ENCODE measurements at places on chromosomes 3 and 15.

GRCh38 chr15:77695961-77696582, 63.4 kb upstream of the LINGO1 start:
- DNase-seq = no peak

GRCh38 chr15:74839526-74840395, 3.2 kb downstream of the ULK3 start:
- DNase-seq = no peak

DNA sequence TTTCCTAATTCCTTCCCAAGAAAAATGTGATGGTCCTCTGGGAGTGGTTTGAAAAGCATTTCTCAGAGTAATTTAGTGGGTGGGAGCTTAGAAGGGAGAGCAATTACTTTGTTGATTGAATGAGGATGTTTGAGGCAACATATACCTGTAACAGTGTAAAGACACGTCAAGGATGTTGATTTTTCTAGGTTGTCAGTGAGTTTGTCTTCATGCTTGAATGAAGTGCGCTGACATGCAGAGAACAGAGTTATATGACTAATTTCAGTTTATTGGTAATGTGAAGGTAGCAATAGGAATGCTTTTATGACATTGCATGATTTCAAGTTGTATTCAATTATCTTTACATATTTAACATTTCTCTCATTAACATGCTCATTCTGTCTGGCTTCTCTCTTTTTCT, 286.9 kb downstream of the NFKBIZ start:
- DNase-seq = no peak

DNA sequence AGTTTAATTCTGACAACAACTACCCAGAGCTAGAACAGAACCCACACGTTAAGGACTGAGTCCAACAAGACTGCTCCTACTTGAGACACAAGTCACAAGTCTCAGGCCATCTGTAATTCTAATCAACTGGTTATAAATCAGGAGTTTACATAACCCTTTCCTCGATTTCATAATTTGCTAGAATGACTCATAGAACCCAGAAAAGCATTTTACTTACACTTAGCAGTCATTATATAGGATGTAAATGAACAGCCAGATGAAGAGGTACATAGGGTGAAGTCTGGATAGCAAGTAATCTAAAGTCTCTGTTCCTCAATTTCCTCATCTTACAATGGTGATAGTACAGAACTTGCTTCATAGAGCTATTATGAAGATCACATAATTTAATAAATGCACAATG, 1018.2 kb downstream of the DIPK2A start:
- DNase-seq = peak; percentile 4

DNA sequence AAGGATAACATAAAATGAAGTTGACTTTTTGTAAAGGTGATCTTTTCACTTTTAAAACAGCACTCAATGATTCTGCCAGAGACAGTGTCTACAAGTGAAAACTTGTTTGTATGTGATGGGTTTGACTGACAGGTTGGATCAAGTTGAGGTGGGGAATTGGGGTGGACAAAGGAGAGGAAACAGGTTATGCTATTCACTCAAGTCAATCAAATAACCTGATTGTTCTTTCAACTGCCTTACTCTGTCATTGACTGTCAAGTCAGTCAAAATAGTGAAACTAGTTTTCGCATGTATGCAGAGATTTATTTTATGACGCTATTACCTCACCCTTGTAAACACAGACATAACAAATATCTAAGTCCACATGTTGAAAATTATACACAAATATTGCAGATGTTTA, 187.7 kb downstream of the ROBO2 start:
- DNase-seq = no peak

GRCh38 chr3:151724576-151725562, 8.9 kb upstream of the AADACL2 start:
- no peak for DNase-seq

GRCh38 chr3:114827495-114827894, 319.6 kb downstream of the ZBTB20 start:
- DNase-seq = peak; percentile 60

DNA sequence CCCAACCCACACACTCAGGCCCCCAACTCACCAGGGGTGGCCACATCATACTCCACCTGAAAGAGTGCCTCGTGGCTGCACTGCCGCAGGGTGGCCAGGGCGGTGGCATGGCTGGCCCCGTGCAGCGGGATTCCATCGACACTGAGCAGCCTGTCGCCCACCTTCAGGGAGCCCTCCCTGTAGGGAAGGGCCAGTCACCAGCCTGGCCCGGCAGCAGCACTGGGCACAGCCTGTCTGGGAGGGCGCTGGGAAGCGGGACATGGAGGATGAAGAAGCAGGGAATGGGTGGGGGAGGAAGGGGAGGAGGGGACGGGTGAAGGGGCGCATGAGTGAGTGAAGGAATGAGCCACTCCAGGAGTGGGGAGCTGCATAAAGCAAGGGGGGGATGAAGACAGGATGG, 18.5 kb downstream of the GRIP2 start:
- DNase-seq = no peak

DNA sequence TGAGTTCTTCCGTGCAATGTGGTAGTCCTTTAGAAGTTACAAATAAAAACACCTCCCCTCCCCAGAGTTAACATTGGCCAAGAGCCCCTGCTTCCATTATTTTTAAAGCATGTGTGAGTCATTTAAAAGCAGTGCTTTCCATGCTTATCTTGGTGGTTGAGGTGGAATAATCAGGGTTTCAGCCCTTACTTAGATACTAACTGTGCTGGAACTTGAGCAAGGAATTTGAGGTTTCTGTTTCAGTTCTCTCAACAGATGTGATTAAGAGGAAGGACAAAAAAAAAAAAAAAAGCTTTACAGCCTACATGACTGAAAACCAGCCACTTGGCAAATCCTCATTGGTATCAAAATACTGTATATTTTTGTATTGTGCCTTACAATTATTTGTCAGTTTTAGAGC, 64.5 kb downstream of the CGNL1 start:
- DNase-seq = peak; percentile 47

DNA sequence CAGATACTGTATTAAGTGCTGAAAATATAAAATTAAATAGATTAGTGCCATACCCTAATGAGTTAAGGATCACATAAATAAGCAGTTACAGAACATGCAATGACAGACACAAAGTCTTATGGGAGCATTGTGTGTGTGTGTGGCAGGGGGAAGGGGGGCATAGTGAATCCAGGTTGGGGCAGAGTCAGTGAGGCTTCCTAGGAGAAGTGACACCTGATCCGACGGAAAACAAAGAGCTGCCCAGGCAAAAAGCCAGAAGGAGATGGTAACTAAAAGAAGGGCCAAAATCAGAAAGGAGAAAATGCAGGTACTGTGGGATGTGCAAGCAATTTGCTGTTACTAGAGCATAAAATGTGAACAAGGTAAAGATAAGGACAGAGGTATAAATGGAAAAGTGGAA, 80.1 kb upstream of the CHRM5 start:
- DNase-seq = no peak

GRCh38 chr15:65369651-65370050, 8.2 kb downstream of the IGDCC3 start:
- no peak for DNase-seq

DNA sequence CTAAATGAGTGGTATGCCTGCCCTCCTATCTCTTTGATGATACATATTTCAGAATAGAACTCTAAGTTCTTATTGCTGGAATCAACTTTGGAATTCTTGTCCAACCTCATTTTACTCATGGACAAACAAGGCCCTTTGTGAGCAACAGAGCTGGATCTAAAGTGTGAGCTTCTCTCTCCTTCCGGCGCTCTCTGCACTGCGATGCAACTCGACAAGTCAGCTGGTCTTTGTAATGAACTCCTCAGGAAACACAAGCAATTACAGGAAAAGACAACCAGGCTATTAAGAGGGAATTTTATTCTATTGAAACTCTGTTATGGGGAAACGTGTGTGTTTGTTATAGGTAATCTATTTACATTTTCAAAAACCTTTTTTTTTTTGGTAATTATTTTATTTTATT, 20.3 kb upstream of the NRROS start:
- peak; percentile 25 for DNase-seq

GRCh38 chr3:119240101-119240590, 532 bp downstream of the B4GALT4 start:
- DNase-seq = no peak

- DNase-seq = peak; percentile 86
Measured at GRCh38 chr3:44995142-44995770, 19.2 kb downstream of the EXOSC7 start.

DNA sequence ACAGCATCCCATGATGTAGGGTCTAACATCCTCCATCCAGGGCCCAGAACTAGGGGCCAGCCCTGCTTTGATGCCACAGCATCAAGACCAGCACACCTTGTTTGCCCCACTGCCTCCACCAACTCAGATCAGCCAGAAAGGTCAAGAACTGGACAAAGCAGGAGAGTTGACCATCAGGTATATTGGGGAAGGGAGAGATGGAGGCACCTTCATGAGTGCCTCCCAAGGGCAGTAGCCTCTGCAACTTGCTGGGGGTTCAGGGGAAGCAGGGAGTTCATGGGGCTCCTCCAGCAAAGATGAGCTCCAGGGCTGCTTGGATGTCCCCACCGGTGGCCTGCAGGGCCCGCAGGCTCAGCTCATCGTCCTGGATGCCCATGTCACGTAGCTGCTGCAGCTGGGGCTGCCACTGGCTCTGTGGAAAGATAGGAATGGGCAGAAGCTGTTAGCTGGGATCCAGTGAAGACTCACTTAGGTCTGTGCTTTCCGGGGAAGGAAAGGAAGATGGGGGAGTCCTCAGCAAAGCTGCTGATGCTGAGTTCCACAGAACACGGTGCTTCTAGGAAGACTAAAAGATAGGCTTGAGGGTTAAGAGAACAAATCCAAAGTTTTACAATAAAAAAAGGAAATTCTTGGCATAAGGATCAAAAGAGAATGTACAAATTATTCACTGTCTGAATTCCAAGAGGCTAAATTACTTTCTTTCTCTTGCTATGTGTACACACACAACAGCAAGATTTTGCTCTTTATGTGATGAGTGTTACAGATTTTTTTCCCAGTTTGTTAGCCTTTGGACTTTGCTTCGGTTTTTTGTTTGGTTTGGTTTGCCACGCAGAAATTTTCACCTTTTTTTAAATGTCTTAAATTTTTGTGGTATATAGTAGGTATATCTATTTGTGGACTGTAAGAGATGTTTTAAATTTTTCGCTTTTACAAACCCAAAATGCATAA, 12.3 kb upstream of the SEMA7A start:
- no peak for DNase-seq

GRCh38 chr15:60766391-60767128, 287.6 kb upstream of the ICE2 start:
- DNase-seq = no peak

DNA sequence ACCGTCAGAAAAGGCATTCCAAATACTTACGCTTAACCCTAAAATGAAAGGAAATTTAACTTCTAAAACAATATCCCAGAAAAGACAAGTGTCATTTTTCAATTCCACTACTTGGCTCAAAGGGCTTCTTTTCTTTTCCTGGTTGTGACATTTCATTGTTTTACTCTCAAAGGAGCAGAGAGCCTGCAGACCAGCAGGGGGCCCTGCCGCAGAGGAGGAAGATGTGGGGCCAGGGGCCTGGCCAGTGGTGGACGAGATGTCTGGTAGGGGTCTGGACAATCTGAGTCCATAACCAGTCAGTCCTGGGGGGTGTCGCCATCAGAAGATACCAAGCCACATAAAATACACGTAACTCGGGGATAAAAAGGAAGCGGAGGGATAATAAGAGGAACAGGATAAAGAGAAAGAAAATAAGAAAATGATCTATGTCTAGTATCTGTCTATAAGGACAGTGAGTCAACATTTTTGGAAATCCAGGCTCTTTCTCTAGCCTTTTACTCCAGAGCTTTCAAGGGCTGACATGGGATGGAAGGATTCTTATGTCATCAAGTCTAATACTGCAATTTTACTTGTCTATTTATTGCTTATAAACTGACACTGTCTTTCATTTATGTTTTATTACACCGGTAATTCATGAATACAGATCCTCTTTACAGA, 54.2 kb upstream of the ARHGEF3 start:
- DNase-seq = peak; percentile 65

GRCh38 chr15:59268852-59269407, 62.3 kb downstream of the LDHAL6B start:
- no peak for DNase-seq

- no peak for DNase-seq
Measured at GRCh38 chr3:8069471-8069870, 432.2 kb upstream of the LMCD1 start.

All from lung microvascular endothelial cell (primary cell).